ENCODE measurements at places on chromosomes 12 and 14.

DNA sequence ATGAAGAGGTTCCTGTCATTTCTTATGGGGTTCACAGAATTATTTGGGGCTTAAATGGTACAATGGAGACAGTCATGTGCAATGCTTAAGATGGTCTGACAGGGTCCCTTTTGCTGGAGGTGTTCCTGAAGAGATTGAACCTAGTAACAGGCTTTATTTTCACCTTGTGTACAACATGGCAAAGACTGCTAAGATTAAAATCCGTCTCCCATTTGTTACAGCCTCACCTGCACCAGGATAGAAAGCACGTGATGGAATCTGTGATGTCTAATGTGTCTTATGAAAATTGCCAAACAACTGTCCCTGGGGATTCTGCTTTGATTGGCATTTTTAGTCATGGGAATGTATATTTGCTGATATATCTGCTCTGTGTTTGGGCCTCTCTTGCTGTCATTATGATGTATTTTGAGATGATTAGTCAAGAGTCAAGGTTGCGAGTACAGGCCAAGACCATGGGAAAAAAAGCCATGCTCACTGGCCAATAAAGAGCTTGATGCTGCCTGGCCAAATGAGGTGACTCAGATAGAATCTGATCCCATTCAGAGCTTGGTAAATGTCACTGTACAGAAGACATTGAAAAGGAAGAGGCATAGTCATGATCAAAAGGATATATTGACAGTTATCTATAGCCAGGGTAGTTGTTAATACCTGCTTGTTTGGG is 96.1 kb downstream of the FLRT2 start:
- peak; percentile 42 for DNase-seq

- peak; percentile 32 for DNase-seq
Measured at GRCh38 chr12:81759190-81760051, at the start of gene PPFIA2. Gene PPFIA2 (minus strand): TSS chr12:81759350.

- DNase-seq: peak; percentile 25
Measured at GRCh38 chr12:96770219-96771102, 136.6 kb upstream of the NEDD1 start.

DNA sequence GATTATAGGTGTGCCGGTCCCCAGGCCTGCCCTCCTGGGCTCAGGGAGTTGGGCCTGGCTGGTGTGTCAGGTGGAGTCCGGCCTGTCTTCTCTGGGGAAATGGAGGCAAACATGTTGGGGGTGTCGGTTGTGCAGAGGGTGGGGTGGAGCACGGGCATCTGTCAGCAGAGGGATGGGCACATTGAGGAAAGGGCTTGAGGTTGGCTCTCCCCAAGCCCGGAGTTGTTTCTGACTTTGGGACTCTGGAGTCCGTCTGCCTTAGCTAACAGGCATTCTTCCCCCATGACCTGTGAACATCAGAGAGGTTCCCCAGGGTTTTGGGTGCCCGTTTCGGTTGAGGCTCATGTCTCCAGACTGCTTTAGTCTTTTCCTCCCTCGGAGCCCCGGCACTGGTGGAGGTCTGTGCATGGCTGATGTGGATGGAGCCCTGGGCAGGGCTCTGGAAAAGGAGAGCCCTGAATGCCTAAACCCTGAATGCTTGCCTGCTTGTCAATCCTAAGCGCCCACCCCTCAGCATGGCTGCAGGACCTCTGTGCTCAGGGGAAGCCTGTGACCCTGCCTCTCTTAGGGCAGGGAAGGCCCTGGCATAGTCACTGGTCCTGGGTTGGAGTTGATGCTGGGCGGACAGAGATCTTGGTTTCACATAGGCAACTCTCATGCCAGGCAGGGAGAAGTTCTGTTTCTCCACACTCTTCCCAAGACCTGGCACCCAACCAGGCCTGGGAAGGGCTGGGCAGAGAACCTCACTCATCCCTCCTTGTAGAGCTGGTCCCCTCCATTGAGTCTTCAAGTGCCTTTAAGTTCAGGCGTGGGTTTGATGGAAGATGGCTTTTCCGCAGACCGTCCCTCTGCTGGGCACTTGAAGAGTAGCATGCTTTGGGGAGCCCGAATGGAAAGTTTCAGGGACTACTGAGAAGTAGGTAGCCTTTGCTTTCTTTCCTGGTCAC is 12.9 kb downstream of the NYNRIN start:
- DNase-seq: peak; percentile 93

DNA sequence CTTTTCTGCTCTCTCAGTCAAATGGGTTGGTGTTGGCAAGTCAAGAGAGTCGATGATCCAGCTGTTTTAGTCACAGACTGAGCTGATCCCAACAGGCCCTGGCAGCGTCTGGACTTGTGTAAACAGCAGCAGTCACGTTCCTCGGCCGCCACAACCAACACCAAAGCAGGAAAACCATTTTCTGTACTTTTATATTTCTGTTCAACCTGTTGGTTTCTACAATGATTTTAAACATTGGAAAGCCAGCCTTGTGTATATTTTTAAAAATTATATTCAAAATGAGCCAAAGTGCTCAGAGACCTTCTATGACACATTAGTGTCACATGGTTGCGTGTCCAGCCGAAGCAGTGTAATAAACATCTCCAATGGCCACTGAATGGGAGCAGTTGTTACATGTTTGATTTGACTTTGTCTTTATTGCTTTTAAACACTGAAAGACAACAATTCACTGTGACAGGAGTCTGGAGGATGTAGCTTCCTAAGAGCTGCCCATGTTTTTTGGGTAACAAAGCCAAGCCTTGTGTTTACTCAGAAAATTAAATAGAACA is 5.9 kb upstream of the SIVA1 start:
- DNase-seq: peak; percentile 69
